LoVo (cell line): ENCODE measurements at places on chromosomes 7 and 10.

DNA sequence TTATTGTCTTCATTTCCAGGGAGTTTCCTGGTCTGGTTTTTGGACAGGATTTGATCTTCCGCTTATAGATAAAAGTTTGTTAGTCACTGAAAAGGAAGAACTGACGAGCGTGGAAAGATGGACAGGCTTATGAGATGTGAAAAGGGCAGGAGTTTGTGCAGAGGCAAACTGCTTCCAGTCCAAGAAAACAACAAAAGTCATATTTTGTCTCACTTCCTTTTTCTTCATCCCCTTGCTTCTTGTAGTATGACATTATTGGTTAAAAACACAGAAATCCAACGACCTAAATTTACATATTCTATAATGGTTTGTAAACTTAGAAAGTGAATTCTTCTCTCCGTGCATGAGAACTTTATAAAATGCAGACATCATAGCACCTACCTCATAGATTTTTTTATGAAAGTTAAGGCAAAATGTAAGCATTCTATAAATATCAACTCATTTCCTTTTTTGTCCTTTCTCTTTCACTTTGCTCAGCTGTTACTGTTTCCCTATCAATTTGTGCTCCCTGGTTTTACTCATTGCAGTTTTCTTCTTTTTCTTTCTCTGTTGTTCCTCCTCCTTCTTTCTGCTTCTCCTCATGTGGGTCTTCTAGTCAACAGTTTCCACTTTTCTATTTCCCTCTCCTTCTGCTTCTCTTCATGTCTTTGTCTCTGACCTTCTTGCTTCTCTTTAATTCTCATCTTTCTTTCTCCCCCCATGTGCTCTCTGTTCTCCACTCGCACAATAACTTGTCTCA, 370.2 kb downstream of the ARL4A start:
- DNase-seq, result no peak

GRCh38 chr10:49679480-49679893, at the start of gene C10orf53:
TSS of gene C10orf53 (plus strand) at chr10:49679651. CDS start at chr10:49679698, 47 bp downstream.
- DNase-seq, result no peak

DNA sequence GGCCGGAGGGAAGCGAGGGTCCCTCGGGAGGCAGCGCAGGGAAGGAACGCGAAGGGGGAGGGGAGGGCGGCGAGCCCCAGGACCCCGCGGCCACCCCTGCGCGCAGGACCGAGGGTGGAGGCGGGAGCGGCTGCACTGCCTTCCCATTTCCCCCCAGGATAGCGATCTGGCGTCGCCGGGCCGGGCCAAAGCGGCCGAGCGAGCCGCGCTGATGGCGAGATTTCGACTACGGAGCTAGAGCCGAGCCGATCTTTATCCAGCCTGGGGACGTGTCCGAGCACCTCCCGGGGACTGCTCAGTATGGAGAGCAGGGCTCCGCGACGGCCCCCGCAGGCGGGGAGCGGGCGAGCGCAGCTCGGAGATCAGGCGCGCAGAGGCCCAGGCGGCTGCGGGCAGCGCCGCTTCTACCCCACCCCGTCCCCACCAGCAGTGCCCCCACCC, 590 bp upstream of the CRTAC1 start:
- DNase-seq, result no peak

GRCh38 chr10:46515366-46515765, 41.1 kb downstream of the GPRIN2 start:
- DNase-seq, result no peak

GRCh38 chr10:67837541-67838314, at the start of gene DNAJC12:
TSS of gene DNAJC12 (minus strand) at chr10:67838188. CDS start at chr10:67838011, 177 bp downstream.
- DNase-seq, result no peak

DNA sequence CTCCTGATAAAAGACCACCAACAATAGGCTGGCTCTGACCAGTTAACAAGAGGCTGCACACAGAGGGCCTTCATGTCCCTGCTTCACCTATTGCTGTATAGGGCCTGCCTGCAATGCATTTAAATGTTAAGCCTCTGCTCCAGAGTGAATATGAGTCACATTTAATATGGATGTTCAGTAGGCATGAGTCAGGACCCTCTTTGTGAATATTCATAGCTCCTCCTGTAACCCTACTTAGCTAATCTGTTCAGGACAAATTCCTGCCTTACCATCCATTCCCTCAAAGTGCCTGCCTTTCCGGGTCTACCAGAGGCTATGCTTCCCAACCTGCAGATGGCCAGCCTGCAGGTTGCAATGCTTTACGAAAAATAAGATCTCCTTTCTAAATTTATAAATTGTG, 32.5 kb downstream of the ARHGAP22 start:
- DNase-seq, result no peak
